Activated T-helper 1 cell treated with anti-CD3 and anti-CD28 coated beads, Interleukin-2, amount 50 U/mL, for 16 hours (primary cell): ENCODE measurements at places on chromosomes 5 and 9.

DNA sequence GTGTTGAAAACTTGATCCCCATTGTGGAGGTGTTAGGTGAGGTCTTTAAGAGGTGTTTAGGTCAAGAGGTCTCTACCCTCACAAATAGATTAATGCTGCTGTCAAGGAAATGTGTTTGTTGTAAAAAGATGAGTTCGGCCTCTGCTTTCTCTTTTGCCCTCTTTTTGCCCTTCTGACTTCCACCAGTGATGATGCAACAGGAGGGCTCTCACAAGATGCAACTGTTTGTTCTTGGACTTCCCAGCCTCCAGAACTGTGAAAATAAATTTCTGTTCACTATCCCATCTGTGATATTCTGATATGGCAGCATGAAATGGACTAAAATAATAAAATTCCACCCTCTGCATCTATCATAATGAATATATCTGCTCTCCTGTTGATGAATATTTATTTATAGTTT lies 650.0 kb upstream of the ZNF608 start:
- no peak for DNase-seq

DNA sequence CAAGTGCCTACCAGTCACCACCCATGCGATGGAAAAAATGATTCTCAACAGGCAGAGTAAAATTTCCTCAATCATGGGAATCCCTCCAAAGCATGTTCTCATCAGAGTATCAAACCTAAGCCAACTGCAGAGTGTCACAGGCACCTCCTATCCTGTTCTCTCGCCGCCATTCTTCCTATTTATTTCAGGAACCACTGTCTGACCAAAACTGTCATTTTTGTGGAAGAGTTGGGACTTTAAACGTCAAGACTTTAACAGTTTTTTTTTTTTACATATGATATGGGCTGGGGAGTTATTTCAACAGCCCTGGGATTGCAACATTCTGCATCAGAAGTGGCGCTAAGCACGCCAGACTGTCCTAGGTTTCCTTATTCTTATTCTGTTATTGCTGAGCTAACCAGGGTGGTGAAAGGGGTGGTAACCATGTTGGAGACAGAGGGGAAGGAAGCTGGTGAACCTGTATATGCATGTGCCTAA lies 29.5 kb downstream of the PFDN1 start:
- DNase-seq = no peak

DNA sequence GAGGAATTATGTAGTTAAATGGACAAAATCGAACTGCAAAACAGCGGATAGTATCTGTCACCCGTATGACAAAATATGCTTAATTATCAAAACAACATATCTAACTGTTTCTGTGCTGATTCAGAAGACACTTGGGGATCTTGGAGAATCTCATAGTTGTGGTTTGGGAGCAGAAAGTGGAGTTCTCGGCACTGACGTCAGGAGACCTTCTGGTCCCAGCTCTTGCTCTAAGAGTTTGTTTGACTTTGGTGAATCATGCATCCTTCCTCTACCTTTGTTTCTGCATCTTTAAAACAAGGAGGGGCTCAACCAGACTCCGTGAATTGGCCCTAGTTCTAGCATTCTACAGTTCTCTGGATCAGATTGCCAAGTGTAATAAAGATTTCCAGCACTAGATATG lies 37.0 kb upstream of the TAF1L start:
- no peak for DNase-seq

DNA sequence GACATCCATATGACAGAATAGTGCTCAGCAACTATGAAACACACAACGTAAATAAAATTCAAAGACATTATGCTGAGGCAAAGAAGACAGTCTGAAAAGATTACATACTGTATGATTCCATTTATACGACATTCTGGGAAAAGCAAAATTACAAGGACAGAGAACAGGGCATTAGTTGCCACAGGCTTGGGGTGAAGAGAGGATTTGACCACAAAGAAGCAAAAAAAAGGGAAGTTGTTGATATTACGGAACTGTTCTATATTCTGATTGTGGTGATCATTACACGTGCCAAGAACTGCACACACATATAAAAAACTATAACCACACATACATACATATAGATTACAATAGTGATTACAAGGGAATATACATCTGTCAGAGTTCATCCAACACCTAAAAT lies 24.1 kb downstream of the CDK5RAP2 start:
- no peak for DNase-seq

DNA sequence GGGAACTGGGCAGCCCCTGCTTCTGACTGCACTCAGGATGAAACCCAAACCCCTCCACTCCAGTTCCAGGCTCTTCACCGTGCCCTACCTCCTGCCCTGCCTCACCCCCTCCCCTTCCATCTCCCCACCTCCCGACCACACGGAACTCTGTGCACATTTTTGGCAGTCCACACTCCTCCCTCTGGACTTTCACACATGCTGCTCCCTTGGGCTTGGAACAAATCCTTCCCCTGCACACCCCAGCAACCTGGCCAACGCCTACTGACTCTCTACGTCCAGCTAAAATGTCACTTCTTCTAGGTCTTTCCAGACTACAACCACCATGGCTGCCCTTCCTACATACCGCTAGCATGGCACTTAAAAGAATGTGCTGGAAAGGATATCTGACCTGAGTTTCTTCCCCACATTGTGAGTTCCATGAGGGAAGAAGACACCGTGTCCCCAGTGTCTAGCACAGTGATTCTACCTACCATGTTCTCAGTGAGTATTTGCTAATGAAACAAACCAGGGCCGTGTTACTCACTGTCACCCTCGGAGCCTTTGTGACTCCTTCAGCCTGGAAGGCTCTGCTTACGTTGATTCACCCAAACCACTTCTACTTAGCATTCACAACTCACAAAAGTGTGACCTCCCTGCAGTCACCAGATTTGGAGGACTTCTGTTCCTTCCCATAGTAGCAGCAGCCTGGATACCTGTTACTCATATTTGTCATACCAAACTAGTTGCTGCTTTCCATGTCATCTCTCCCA lies 18.7 kb downstream of the RETREG1 start:
- DNase-seq = no peak

GRCh38 chr5:15026944-15027343 lies 155.4 kb upstream of the ANKH start:
- no peak for DNase-seq

- no peak for DNase-seq
Measured at GRCh38 chr5:12951846-12952245, 992.6 kb downstream of the DNAH5 start.

GRCh38 chr5:87121304-87122150 lies 146.2 kb upstream of the RASA1 start:
- no peak for DNase-seq

DNA sequence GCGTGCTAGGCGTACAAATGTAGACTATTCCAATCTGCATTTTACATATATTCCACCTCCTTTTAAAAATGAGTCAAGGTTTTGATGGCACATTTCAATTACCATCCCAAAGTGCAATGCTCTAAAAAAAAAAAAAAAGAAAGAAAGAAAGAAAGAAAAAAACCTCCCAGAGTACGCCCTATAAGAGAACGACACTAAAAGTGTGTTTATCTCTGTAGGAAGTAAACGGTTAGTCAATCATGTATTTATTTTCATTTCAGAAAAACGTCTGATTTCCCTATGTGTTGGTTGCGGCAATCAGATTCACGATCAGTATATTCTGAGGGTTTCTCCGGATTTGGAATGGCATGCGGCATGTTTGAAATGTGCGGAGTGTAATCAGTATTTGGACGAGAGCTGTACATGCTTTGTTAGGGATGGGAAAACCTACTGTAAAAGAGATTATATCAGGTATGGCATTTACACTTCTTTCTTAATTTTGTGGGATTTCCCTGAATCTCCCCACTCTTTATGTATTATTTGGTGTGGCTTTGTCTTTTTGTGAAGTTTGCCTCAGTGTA lies 1.1 kb downstream of the ISL1 start:
- no peak for DNase-seq

DNA sequence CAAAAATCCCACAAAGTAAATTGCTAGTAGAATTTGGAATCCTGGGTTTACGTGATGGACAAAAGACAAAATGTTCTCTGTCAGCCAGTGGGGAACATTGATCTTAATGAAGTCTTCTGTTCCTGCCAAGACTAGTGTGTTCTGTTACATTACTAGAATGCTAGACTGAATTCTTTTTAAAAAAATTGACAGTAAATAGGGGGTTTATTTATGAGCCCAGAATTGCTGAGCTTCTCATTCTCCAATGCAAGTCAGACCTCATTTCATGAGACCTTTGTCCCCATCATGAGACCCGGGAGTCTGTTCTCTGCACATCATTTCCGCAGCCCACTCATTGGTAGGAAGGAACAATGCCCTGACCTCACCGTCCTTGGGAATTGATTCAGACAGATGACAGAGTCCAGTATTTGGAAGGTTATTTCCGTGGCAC lies 173.8 kb upstream of the OTULINL start:
- DNase-seq = no peak

- DNase-seq = no peak
Measured at GRCh38 chr9:134316449-134317160, 9.7 kb upstream of the RXRA start.

GRCh38 chr9:36142510-36143244 lies 6.1 kb downstream of the GLIPR2 start:
- no peak for DNase-seq

DNA sequence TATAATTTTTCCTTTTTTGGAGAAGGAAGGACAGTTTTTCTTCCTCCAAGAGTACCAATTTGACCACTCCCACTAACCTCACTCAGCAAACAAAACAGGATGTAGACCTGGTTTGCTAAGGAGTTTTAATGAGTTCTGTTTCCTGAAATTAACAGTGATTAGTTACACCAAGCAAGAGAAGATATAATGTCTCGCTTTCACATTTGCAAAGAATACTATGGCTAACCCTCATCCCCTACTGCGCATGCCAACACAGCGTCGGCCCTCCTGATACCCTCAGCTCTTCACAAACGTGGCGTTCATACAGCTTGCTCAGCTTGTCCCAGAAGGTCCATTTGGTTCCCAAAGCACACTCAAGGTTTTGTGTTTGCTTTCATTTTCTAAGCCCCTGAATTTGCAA lies 41.9 kb upstream of the IPPK start:
- no peak for DNase-seq

DNA sequence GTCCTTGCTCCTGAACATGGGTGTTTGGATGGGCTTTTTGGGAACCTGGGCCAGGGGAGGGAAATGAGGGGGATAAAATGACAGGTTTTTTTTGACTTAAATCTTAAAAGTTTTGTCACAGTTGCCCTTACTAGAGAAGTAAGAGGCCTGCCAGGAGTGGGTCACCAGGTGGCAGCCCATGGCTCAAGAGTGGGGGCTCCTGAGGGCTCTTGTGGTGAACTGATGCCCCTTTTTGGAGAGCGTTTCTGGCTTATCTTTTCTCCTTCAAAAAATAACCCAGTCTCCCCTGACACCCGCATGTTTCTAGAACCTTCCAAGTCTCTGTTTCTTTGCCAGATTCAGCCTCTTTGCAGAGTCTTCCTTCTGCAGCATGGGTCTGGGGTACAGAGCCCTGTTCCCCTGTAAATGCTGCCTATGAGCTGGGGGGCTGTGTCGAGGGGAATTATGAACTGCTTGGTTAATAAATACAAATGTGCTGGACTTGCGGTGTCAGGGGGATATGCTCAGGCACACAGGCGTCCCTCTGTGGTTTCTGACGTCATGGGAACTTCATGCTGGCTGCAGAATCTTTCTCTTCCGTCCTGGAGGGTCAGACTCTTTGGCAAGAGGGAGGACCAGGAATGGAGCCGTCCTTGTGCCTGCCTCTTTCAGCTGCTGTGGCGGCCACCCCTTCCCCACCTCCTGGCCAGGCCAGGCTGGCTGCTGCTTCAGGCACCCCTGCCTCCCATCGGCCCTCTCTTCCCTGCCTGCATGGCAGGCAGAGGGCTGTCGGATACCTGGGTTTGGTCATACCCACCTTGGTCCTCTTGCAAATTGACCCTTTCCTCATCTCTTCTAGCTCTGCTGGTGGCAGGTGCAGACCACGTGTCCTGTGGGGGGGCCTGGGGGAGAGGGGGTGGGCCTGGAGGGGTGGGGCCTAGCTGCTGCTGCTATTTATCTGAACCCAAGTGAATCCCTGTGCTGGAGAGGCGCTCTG lies 30.1 kb downstream of the PTPA start:
- DNase-seq = no peak

GRCh38 chr5:78615697-78616096 lies 32.9 kb downstream of the LHFPL2 start:
- DNase-seq = no peak

DNA sequence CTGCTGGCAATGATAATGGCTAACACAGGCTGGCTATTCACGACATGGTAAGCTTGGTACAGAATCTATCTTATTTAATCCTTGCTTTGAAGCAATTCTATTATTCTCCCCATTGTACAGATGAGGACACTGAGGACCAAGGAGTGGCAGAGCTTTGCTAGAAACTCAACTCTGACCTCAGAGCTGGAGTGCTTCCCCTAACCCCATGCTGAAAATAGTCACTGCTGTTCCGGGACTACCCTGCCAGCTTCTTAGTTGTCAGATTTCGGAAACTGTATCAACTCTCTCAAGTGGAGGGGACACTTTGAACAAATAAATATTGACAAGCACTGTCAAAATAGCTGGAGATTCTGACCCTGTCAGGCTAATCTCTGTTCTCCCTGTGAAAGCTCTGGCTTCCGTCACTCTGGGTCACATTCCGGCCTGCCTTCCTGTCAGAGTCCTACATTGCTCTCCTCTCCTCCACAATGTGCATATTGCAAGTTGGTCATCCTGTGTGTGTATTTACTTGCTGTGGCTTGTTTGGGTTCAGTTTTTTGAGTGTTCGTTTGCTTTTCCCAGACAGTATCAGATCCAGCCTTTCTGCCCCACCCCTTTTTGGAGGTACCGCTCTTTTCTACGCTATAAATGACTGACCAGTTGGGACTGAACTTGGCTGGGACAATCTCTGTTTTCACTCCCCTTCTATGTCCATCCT lies 134.3 kb upstream of the MAP1B start:
- no peak for DNase-seq
